Activated naive CD8-positive, alpha-beta T cell treated with anti-CD3 and anti-CD28 coated beads, Interleukin-2, amount 10 ng/mL, durations not matched to agents 7 days and 5 days (primary cell): ENCODE measurements at places on chromosomes 11 and 22. TPM values are rescaled to one million over a fixed set of nuclear protein-coding genes. Genes with fewer than 3 reads are reported as not detected.

GAL gene
- not detected for total RNA-seq

VSIG2 gene
- 0.34 TPM for total RNA-seq

MYBPC3 gene
- total RNA-seq = not detected

CYP2D6 gene
- 3.7 TPM for total RNA-seq

OR10G7 gene
- not detected for total RNA-seq

HORMAD2 gene
- not detected for total RNA-seq

OR5B21 gene
- total RNA-seq = 0.89 TPM

YAP1 gene
- 0.11 TPM for total RNA-seq

HOATZ gene
- not detected for total RNA-seq

NOX4 gene
- not detected for total RNA-seq

RTN4R gene
- 5.7 TPM for total RNA-seq
